Stimulated activated CD4-positive, alpha-beta T cell treated with anti-CD3 and anti-CD28 coated beads, Interleukin-2, amount 100 ng/mL, for 48 hours (primary cell): ENCODE measurements at places on chromosomes 1 and 21.
A peak's percentile ranks its signal among the peaks of the same experiment; 100 is the strongest.

DNA sequence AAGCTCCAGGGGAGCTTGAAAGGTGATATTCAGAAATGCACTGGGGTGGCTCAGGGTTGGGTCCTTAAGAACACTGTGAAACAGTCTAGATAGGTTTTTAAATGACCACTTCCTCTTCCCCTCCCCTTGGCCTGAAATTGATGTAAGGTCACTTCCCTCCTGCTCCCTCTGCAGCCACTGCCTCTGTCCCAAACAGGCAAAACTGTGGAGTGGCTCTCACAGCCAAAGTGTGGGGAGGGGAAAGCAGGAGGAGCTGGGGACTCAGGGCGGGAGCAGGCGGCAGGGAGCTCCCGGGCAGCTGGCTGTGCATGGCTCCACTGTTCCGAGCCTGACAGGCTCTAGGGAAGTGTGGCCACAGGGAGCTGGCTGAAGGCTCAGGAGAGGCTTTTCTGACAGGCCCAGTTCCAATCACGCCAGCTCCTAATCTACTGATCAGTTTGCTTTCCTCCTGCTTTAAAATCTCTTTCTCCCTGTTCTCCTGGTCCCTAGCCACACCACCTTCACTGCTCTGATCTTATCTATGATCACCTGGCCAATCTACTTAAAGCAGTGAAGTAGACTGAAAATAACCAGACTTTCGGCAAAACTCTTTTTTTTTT lies 5.1 kb upstream of the CSRP1 start:
- no peak for DNase-seq

DNA sequence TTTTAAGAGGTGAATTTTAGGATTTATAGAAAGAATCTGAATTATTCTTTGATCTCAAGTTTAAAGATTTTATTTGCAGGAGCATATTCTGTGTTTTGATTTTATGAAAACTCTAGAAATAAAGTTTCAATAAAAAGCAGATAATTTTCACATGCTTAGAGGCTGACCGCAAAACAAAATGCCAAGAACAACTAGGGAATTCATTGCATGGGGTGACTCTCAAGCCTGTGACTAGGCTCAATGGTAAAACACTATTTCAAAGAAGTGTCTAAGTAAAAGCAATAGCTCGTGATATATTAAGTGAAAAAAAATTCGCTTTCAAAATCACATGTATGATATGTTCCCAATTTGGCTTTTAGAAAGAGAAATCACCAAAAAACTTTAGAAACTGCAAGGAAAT lies 49.6 kb downstream of the RPL5 start:
- DNase-seq: no peak

DNA sequence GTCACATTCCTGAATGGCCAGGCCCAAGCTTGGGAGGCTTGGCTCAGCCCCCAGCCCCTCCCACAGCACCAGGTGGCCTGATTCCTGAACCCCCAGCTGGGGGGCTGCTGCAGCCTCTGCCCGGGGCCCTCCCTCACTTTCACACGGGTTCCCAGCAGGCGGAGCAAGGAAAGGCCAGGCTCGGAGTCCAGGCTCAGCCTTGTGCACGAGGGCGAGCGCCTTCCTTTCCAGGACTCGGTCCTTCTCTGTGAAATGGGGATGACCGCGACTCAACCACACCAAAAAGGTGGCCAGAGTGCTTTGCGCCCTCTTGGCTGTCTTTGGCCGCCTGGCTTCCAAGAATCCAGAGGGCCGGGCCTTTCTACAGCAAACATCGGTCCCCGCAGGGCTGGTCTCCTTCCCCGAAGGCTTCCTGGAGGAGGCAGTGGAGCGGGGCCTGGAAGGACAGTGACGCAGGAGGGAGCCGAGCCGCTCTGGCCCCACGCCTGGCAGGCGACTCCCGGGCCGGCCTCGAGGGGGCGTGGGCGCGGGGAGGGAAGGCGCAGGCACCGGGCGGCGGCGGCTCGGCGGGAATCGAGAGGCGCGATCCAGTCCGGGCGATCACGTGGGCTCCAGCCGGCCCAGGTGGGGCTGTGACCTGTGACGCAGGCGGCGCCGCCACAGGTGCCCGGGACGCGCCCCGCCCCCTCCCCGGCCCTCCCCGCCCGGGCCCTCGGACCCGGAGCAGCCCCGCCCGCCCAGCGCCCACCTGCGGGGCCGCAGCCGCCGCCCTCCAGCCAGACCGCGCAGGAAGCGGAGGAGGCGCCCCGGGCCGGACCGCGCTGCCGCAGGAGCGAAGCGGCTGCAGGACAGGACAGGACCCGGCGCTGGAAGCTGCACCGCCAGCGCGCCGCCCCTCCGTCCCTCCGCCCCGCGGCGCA lies at the start of gene ARHGEF16:
ARHGEF16 (plus strand) TSS at position 775 of the 920 bp plus-strand sequence. CDS start 8,420 bp downstream, outside the sequence.
- DNase-seq: no peak

DNA sequence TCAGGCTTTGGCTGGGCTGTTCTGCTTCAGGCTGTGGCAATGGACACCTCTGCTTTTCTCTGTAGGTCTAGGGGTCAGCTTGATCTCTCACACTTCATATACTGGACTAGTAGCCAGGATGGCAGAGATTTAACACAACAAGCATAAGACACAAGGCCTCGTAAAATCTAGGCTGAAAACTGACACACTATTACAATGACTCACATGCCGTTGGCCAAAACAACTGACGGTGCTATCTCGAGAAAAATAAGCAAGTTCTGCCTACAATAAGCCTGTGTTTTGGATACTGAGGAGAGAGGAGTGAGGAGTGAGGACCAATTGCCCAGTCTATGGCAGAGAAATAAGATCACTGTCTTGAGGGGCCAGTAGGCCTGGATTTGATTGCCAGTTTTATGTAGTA lies 840.7 kb upstream of the ADAMTS5 start:
- no peak for DNase-seq

GRCh38 chr1:67840449-67840848 lies 7.2 kb upstream of the GNG12 start:
- no peak for DNase-seq

DNA sequence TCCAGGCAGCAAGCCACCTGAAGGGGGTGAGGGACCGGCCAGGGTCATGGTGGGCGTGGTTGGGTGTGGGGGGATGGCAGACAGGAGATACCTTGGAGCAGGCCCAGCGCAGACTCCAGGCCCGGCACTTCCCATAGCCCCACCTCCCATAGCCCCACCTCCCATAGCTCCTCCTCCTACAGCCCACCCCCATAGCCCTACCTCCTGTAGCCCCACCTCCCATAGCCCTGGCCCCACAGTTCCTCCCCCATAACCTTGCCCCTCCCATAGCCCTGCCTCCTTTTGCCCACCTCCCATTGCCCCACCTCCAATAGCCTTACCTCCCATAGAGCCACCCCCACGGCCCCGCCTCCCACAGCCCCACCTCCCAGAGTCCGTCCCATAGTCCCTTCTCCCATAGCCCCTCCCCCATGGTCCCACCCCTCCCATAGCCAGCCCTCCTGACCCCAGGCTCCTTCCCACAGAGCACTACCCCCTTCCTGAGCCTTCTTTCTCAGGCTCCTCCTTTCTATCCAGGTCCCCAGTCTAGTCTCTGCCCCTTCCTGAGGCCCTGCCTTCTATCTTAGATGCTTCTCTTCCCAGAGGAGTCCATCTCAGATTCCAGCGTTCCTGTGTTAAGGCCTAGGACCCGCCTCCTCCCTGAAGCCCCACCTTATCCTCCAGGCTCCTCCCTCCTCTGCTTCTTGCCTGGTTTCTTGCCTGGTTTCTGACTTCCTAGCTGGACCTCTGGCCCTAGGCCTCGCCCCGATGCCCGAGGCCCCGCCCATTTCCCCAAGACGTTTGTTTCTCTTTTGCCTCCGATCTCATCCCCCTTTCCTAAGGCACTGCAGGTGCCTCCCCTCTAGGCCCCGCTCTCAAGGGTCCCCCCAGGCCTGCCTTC lies 46.8 kb downstream of the PTPRU start:
- DNase-seq: peak; percentile 7

DNA sequence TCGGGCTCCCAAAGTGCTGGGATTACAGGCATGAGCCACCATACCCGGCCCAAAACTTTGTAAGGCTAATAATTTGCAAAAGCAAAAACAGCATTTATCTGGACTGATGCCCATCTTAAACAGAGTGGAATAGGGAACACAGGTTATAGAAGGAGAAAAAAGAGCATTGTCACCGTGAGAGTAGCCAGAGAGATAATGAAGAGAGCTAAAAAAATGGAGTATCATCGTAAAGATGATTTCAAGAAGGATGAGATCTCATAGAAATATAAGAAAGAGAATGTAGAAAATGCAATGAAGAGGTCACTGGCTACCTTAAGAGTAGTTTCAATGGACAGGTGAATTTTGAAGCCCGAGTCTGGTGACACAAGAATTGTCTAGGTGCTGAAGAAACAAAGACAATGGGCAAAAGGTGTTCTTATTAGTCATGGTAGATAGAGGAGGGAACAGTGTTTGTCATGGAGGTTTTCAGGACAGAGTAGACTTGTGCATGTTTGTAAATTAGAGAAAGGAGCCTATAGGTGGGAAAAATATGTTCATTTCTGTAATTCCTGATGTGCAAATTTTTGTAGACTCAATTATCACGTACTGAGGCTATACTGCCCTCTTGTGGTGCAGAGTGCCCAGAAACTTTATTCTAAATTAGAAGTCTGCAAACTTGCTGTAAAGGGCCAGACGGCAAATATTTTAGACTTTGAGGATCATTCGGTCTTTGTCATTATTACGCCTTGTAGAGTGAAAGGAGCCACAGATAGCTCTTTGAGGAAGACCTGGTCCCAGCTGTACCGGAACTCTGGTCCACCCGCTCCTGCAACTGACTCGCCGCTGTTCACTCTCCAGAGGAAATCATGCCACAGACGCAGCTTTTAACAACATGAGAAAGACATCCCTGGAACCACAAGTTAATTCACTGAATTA lies 8.1 kb upstream of the TMEM183A start:
- DNase-seq: peak; percentile 70

DNA sequence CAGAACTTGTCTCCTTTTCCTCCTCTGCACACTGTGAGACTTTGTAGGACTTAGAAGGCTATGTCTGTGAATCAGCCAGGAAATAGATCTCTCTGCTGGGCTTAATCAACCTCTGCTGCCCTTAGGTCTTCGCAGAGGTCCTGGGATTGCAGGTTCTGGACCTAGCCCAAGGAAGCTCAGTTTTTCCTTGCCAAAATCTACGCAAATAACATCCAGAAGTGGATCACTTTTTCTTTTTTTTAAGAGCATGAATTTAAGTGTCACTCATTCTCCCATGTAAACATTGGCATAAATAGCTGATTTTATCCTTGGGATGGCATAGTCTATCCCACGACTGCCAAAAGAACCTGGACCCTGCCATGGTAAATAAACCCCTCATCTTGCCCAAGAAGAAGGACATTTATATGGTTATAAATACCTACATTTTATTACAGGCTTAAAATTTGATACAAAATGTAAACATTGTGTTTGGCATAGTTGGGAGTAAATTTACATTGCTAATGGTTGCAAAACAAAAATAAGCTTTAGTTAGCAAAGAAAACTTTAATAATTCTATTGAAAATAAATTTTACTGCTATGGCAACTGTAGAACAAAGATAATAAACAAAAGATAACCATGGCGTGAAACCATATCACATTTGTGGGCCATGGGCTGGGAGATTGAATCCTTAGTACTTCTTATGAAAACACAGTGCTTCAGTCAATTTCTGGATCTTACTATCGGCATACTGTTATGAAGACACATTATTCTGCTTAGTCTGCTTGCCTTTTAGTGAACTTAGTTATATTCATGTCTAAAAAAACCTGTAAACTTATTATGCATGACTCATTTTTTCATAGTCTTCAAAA lies 24.5 kb upstream of the DISC1 start:
- DNase-seq: no peak

- DNase-seq: no peak
These were observed 84.4 kb downstream of the ITPKB start for GRCh38 chr1:226654668-226655055.

GRCh38 chr1:201748335-201748734 lies 80.6 kb upstream of the IPO9 start:
- DNase-seq: no peak

DNA sequence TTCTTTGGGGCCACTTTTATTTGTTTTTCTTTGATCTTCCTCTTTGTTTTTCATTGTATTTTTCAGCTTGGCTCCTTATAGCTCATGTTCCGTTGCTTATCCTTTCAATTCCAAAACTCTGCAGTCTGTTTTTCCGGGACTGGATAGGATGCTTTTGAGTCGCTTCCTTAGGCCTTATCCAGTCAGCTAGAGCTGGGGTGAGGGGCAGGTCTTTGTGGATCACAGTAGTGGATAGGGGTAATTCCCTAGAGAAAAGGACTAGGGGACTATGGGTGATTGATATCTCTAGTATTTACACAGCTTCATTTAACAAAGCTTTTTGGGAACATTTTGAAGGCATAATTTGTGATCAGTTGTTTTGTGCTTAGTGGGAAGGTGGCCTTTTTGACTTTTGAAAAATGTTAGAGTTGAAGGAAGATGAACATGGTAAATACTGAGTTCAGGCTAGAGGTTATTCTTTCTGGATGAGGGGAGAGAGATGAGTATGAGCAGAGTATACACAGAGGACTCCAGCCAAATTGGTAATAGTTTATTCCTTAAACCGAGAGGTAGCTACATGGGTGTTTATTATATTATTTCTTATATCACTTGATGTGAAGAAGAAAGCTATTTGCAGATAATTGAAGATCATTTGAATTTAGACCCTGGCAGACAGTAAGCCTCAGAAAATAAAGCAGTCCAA lies 22.5 kb downstream of the CEP350 start:
- DNase-seq: no peak

GRCh38 chr1:29708381-29708780 lies 472.1 kb downstream of the PTPRU start:
- no peak for DNase-seq

- no peak for DNase-seq
These were observed 20.0 kb upstream of the LAMC1 start for GRCh38 chr1:183003203-183003602.

DNA sequence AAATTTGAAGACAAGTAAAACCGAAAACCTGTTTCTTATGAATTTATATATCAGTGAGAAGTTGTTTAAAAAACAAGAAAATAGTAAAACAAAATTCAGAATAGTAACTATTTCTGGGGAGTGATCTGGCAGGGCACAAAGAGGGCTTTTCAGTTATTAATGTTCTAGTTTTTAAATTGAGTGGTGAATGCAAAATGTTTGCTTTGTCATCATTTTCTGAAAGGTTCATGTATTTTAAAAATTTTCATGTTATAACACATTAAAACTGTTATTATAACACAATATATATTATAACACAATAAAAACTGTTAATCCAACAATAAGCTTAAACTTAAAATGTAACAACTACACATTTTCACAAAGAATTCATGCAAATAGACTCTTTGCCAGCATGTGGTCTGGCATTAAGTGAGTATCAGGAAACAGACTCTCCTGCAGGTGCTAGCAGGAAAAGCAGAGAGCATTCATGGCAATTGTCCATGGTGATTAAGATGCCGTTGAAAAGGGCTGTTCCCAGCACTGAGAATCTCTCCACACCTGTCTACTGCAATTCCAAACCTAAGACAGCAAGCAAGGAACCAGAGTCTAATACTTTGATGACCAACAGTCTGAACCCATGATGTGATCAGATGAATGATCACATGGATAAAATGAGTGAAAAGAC lies 204.9 kb downstream of the TBX15 start:
- DNase-seq: no peak

DNA sequence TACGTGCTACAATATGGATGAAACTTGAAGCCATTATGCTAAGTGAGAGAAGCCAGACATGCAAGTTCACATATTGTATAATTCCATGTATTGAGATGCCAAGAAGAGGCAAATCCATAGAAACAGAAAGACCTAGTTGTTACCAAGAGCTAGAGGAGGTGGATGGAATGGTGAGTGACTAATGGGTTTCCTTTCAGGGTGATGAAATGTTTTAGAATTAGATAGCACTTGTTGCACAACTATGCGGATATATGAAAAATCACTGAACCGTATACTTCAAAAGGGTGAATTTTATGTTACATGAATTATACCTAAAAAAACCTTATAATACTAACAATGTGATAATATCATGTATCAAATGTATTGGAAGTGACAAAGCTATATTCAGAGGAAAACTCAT lies 18.1 kb downstream of the EPHA10 start:
- no peak for DNase-seq

- no peak for DNase-seq
These were observed 7.4 kb downstream of the AZIN2 start for GRCh38 chr1:33088119-33088906.
